Prostate gland (tissue), 2 donors: ENCODE measurements at places on chromosomes 2 and 18. TPM values are rescaled to one million over a fixed set of nuclear protein-coding genes. Genes with fewer than 3 reads are reported as not detected.

MREG gene
- total RNA-seq, result 9.0 TPM

CKAP2L gene
- 3.1 TPM for total RNA-seq

DNA sequence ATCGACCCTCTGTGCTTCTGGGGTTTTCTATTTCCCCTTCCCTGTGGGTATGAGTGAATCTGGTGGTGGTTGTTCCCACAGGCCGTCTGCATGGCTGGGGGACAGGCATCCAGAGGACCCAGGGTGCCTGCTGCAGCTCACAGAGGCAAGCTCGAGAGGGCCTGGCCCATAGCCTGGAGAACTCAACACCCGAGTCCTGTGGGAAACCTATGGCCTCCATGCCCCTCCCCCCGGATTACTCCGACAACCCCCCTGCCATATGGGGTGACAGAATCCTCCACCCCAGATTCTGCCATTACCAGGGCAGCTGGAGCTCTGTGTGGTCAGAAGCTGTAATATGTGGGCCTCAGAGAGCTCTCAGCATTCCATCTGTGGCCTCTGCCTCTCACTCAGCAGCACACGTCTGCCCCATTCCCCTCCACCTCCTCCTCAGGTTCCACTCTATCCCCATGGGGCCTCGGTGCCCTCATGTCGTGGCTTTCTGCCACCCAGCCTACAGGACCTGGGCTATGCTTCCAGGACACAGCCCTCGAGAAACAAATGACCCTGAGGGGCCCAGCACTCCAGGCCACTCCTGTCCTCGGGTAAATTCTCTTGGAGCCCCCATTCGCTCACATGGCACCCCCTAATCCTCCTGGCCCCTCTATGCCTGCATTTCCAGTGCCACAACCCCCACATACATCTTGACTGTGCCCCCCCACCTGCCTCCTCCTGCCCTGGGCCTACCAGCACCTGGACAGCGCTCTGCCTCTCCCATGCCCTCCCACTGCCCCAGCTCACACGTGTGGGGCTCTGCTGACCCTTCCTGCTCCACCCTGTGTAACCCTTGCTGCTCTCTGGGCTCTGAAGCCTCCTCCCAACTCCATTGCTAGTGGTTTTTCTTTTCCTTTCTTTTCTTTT is 3.6 kb downstream of the MZT2A start:
- H3K4me1 ChIP-seq, result no peaks in the 10 kb centered on the region
- no peak for DNase-seq
- H3K27ac ChIP-seq, result no peak overlapping the region
- H3K36me3 ChIP-seq, result no peaks in the 10 kb centered on the region
- no peaks in the 10 kb centered on the region for H3K27me3 ChIP-seq
- no peak overlapping the region for H3K4me3 ChIP-seq

- H3K27me3 ChIP-seq, result no peaks in the 10 kb centered on the region
- H3K4me3 ChIP-seq, result no peak overlapping the region
These were observed 359.2 kb downstream of the OSR1 start for GRCh38 chr2:18999198-18999597.

- no peaks in the 10 kb centered on the region for H3K4me1 ChIP-seq
- H3K27me3 ChIP-seq, result no peaks in the 10 kb centered on the region
- H3K36me3 ChIP-seq, result no peaks in the 10 kb centered on the region
- no peak overlapping the region for H3K4me3 ChIP-seq
- DNase-seq, result no peak
These were observed 34.1 kb downstream of the ZNF407 start for GRCh38 chr18:74631623-74632350.

DNA sequence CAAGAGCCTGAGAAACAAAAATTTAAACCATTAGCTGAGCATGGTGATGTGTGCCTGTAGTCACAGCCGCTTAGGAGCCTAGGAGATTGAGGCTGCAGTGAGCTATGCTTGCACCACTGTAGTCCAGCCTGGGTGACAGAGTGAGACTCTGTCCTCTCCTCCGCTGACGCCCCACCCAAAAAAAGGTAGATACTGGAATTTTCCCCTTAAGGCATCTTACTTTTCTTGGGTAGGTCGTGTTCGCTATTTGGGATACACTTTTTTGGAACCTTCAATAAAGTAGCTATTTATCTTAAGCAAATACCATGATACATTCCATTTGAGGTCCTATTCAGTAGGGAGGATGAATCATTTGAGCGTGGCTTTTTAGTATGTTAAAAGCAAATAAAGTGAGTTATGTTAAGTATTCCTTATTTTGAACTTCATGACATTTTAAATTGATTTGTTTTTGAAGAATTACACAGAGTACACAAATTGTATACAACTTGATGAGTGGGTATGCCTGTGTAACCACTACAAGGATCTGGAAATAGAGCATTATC is 38.7 kb downstream of the RALBP1 start:
- H3K36me3 ChIP-seq, result no peaks in the 10 kb centered on the region
- H3K4me3 ChIP-seq, result no peak overlapping the region
- no peaks in the 10 kb centered on the region for H3K4me1 ChIP-seq
- no peak for DNase-seq
